Lower lobe of right lung (tissue), 2 donors: ENCODE measurements at places on chromosomes 4 and X. TPM values are rescaled to one million over a fixed set of nuclear protein-coding genes. Genes with fewer than 3 reads are reported as not detected.

HAUS7 gene
- total RNA-seq: 22.7 TPM

IL13RA1 gene
- total RNA-seq: 84.0 TPM

PROM1 gene
- total RNA-seq: 10.1 TPM

TREX2 gene
- total RNA-seq: 0.80 TPM

HMGB3 gene
- 16.8 TPM for total RNA-seq

RASGEF1B gene
- total RNA-seq: 63.0 TPM

MAGEA9B gene
- not detected for total RNA-seq

CLDN22 gene
- total RNA-seq: not detected

GRCh38 chr4:14679906-14680305 lies 322.4 kb upstream of the CPEB2 start:
- no peaks in the 10 kb centered on the region for H3K36me3 ChIP-seq
- H3K4me3 ChIP-seq: no peak overlapping the region
- no peaks in the 10 kb centered on the region for H3K27me3 ChIP-seq
- DNase-seq: no peak

- no peak overlapping the region for H3K27ac ChIP-seq
- no peaks in the 10 kb centered on the region for H3K4me1 ChIP-seq
- H3K36me3 ChIP-seq: no peaks in the 10 kb centered on the region
- H3K4me3 ChIP-seq: no peak overlapping the region
Observed at GRCh38 chr4:187380181-187380581, 615.4 kb upstream of the ZFP42 start.

GRCh38 chrX:138925330-138925729 lies 213.8 kb upstream of the FGF13 start:
- no peak overlapping the region for H3K27ac ChIP-seq
- H3K4me3 ChIP-seq: no peak overlapping the region
- no peak for DNase-seq
- H3K36me3 ChIP-seq: no peaks in the 10 kb centered on the region
- no peaks in the 10 kb centered on the region for H3K4me1 ChIP-seq
- H3K27me3 ChIP-seq: no peaks in the 10 kb centered on the region

DNA sequence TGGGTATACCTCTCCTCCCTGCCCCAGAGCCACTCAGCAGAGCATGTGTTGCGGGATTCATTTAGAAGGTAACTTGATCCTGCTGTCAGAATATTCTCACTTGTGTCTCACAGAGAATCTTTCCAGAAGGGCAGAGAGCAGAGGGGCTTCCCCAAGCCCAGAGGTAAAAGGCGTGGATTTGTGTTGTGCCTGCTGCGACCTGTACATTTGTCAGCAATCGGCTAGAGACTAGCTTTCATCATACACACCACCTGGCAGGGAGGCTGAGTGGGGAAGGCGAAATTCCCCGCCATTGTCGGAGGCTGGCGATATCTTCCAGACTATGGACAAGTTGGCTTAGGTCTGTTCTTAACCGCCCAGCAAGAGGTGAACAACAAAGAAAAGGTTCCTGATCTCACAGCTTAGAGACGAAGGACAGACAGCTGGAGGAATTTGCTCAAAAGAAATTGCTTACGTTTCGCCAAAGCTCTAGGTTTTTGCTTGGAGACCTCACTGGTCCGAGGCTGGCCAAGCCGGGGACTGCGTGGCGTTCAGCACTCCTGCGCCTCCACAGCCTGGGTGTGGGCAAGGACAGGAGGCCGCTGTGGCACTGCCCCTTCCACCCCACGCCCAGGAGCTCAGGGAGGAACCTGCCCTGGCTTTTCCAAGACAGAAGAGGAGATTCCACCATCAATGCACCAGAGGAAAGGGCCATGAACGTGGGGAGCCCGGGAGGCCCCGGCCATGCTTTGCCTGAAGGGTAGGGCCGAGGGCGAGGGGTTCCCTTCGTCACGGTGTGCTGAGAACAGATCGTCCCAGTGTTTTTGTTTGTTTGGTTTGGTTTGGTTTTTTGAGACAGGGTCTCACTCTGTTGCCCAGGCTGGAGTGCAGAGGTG lies 69.4 kb downstream of the DCTD start:
- no peaks in the 10 kb centered on the region for H3K4me1 ChIP-seq
- H3K27ac ChIP-seq: no peak overlapping the region
- H3K27me3 ChIP-seq: no peaks in the 10 kb centered on the region
- H3K4me3 ChIP-seq: no peak overlapping the region
- H3K36me3 ChIP-seq: no peaks in the 10 kb centered on the region

DNA sequence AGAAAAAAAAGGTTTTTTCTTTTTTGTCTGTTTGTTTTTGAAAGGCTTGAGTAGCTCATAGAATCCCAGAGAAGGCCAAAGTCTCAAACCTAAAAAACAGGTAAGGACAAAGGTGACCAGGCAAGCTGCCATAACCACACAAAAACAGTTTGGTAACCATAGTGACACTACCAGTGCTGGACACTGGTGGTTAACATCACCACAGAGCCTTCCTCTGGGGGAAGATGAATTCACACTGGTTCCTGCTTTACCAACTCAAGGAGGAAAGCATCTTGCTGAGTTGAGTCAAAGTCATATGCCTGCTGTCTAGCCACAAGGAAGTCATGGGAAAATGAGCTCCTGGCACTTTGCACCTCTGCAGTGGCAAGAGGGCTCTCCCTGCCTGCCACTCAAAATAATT lies 32.5 kb downstream of the IDS start:
- no peak for DNase-seq
- H3K4me3 ChIP-seq: no peak overlapping the region
- H3K27ac ChIP-seq: no peak overlapping the region
- H3K4me1 ChIP-seq: peaks cover 8% of the 10 kb centered on the region
- H3K36me3 ChIP-seq: no peaks in the 10 kb centered on the region
- no peaks in the 10 kb centered on the region for H3K27me3 ChIP-seq

GRCh38 chr4:82797040-82797404 lies 1.6 kb downstream of the SCD5 start:
- peak overlapping the region; percentile 78 for H3K4me3 ChIP-seq
- peaks cover 23% of the 10 kb centered on the region for H3K4me1 ChIP-seq
- H3K36me3 ChIP-seq: no peaks in the 10 kb centered on the region
- no peak for DNase-seq
- peaks cover 12% of the 10 kb centered on the region for H3K27me3 ChIP-seq

- DNase-seq: no peak
- H3K27ac ChIP-seq: no peak overlapping the region
- H3K36me3 ChIP-seq: no peaks in the 10 kb centered on the region
Observed at GRCh38 chrX:46866726-46867125, 29.9 kb downstream of the RP2 start.

- H3K4me3 ChIP-seq: no peak overlapping the region
- DNase-seq: no peak
- no peaks in the 10 kb centered on the region for H3K36me3 ChIP-seq
- H3K4me1 ChIP-seq: peaks cover 23% of the 10 kb centered on the region
Observed at GRCh38 chr4:101103381-101104142, 243.8 kb downstream of the PPP3CA start.

GRCh38 chr4:15654593-15655222 lies 449 bp downstream of the FBXL5 start:
- peaks cover 43% of the 10 kb centered on the region for H3K4me1 ChIP-seq
- H3K36me3 ChIP-seq: no peaks in the 10 kb centered on the region
- DNase-seq: peak; percentile 67
- H3K27me3 ChIP-seq: no peaks in the 10 kb centered on the region
- H3K27ac ChIP-seq: peak overlapping the region; percentile 99

- no peaks in the 10 kb centered on the region for H3K36me3 ChIP-seq
- no peaks in the 10 kb centered on the region for H3K27me3 ChIP-seq
- DNase-seq: no peak
- H3K4me1 ChIP-seq: no peaks in the 10 kb centered on the region
- no peak overlapping the region for H3K4me3 ChIP-seq
Observed at GRCh38 chr4:41111791-41112190, 102.6 kb downstream of the APBB2 start.

- no peak for DNase-seq
- no peaks in the 10 kb centered on the region for H3K36me3 ChIP-seq
- no peak overlapping the region for H3K4me3 ChIP-seq
- H3K27me3 ChIP-seq: no peaks in the 10 kb centered on the region
Observed at GRCh38 chrX:149511081-149511480, 6.0 kb upstream of the IDS start.

GRCh38 chr4:138835832-138836533 lies 179.6 kb upstream of the NOCT start:
- no peaks in the 10 kb centered on the region for H3K27me3 ChIP-seq
- H3K36me3 ChIP-seq: no peaks in the 10 kb centered on the region
- DNase-seq: no peak

DNA sequence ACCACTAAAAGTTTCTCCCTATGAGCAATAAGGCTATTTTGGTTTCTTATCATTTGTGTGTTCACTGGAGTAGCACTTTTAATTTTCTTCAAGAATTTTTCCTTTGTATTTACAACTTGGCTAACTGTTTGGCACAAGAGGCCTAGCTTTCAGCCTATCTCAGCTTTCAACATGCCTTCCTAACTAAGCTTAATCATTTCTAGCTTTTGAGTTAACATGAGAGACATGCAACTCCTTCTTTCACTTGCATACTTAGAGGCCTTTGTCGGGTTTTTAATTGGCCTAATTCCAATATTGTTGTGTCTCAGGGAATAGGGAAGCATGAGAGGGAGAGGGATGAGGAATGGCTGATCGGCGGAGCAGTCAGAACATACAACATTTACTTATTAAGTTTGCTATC lies 349.8 kb downstream of the OPHN1 start:
- H3K36me3 ChIP-seq: no peaks in the 10 kb centered on the region
- no peaks in the 10 kb centered on the region for H3K4me1 ChIP-seq
- H3K4me3 ChIP-seq: no peak overlapping the region
- H3K27ac ChIP-seq: no peak overlapping the region

- H3K27ac ChIP-seq: no peak overlapping the region
- H3K27me3 ChIP-seq: no peaks in the 10 kb centered on the region
- H3K4me1 ChIP-seq: no peaks in the 10 kb centered on the region
- H3K36me3 ChIP-seq: no peaks in the 10 kb centered on the region
- no peak for DNase-seq
Observed at GRCh38 chrX:99142745-99143144, 1267.3 kb downstream of the PCDH19 start.

- H3K4me3 ChIP-seq: no peak overlapping the region
- no peaks in the 10 kb centered on the region for H3K27me3 ChIP-seq
- no peaks in the 10 kb centered on the region for H3K4me1 ChIP-seq
- DNase-seq: no peak
Observed at GRCh38 chr4:112361181-112361791, 64.1 kb downstream of the ALPK1 start.

GRCh38 chr4:185835336-185835735 lies 23.3 kb upstream of the SORBS2 start:
- H3K4me1 ChIP-seq: peaks cover 30% of the 10 kb centered on the region
- no peak for DNase-seq

DNA sequence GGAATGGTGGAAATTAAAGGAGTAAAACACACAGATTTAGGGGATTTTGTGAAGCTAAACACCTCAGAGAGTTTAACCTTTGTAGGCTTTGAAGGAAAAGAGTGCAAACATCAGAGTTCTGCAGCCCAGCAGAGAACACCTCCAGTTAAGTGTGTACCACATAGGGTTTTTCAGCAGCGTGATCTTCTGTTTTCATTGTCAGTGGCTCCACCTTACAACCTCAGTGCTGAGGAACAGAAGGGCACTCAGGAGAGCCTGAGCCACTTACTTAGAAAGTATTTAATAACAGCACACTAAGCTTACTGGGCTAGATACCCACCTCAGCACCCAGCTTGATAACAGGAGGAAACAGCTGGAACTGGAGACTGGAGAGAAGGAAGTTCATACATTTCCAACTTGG lies 2.0 kb upstream of the FBXW7 start:
- H3K36me3 ChIP-seq: peaks cover 5% of the 10 kb centered on the region
- DNase-seq: no peak
- H3K27me3 ChIP-seq: no peaks in the 10 kb centered on the region

GRCh38 chrX:18448416-18448815 lies 23.0 kb downstream of the CDKL5 start:
- no peak overlapping the region for H3K27ac ChIP-seq
- DNase-seq: no peak
- H3K27me3 ChIP-seq: no peaks in the 10 kb centered on the region

- no peaks in the 10 kb centered on the region for H3K4me1 ChIP-seq
- DNase-seq: no peak
- no peak overlapping the region for H3K27ac ChIP-seq
Observed at GRCh38 chr4:182015014-182015413, 228.2 kb upstream of the TENM3 start.

- no peak overlapping the region for H3K4me3 ChIP-seq
- no peaks in the 10 kb centered on the region for H3K36me3 ChIP-seq
- H3K27ac ChIP-seq: no peak overlapping the region
- H3K27me3 ChIP-seq: no peaks in the 10 kb centered on the region
- H3K4me1 ChIP-seq: no peaks in the 10 kb centered on the region
Observed at GRCh38 chrX:39574178-39574577, 523.6 kb downstream of the BCOR start.
